ENCODE measurements at places on chromosomes 1 and 21.

DNA sequence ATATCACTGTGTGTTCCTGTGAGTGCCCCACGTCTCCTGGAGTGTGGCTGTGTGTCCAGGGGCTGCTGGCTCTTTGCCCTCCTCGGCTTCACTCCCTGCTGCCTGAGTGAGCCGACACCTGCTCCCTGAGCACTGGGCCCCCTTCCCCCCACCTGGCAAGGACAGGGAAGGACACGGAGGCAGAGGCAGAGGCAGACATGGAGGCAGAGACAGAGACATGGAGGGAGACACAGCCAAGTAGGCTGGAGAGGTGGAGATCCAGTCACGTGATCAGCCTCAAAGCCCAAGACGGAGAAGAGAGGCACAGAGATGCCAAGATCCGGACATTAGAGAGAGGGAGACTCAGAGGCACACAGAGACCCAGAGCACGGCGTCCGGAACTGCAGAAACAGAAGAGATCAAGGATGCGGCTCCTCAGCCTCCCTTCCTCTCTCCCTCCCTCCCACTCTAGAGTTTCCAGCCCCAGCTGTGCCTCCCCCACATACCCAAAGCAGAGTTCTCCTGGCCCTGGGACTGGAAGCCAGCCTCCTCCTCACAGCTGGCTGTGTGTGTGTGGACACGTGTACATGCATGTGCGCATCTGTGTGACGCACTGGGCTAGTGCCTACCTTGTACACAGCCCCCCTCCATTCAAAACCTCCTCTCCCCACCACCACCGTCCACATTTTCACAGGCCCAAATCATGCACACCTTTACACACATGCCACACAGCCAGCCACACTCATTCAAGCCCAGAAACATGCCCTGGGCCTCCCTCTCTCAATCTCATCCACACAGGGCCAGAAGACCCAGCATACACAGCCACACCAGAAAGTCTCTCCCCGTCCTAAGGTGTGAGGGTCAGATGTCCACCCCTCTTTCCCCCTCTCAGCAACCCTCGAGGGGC lies 39.1 kb upstream of the WASF2 start:
- no peak for DNase-seq

DNA sequence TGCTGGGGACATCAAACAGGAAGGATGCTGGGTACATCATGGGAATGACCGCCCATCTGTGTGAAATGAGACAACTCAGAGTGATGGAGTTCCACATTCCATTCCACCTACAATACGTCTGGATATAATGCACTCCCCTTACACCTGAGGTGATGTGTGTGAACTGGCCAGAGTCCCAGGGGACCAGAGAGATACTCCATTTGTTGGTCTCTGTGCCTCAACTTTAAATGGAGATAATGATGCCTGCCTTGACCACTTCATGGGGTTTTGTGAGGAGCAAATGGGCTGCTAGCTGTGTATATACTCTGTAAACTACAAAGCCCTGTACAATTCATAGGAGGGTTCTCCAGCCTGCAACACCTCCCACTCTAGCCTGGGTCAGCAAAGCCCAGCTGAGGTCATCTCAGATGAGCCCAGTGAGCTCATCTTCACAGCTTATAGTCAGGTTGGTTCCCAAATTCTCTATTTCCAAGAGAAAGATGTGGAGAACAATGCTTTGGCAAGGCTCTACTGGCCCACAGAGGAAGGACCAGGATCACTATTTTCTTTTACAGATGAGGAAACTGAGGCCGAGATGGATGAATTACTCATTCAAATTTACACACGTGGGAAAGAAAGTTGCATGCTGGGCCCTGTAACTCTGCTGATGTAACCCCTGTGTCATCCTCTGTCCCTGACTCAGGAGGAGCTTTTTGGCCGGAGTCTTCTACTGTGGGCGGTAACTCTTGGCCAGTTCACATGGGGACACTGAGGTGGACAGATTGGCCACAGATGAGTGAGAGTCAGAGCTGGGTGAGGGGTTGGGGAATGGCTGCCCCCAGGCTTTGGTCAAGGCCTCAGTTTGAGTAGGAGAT lies 105.6 kb upstream of the GCLM start:
- no peak for DNase-seq

DNA sequence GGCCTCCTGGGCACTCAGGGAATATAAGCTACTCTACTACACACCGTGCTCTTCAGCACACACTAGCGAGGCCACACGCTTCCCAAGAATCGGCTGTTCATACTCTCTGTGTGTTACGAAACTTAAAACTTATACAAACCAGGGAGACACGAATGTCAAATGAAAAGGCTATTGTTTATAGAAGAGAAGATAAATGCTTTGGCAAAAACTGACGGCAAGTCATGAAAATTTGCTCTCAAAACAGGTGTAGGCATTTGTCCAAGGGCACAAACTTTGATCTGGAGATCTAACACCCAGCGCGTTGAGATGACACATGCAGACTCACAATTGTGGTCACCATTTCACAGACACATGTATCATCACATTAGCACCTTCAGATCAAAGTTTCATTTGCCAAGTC lies 46.1 kb downstream of the USP48 start:
- DNase-seq, result no peak

DNA sequence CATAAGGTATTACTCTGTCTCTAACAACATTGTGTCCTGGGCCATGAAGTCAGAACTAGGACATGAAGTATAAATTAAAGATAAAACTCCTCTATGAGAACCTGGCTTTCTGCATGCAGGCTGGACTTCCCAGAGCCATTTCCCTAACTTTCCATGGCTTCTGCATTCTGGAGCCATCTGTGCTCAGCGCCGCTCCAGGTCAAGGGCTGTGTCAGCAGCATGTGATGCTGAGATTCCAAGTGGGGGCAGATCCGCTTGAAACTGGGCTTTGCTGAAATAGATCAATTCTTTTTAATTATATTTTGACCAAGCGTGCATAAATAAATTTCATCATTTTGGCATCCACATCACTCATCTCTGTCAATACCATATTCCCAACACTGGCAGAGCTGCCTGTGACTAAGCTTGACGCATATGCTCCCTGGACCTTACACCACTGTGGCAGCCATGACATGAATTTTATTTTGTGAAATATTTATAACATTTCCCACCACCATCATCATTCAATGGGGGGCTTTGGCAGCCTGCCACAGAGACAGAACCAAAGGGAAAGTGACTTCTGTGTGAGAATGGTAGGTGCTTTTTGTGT lies 110.4 kb upstream of the KCNK1 start:
- no peak for DNase-seq

GRCh38 chr21:30942192-30942591 lies 60.8 kb upstream of the KRTAP11-1 start:
- DNase-seq, result no peak

DNA sequence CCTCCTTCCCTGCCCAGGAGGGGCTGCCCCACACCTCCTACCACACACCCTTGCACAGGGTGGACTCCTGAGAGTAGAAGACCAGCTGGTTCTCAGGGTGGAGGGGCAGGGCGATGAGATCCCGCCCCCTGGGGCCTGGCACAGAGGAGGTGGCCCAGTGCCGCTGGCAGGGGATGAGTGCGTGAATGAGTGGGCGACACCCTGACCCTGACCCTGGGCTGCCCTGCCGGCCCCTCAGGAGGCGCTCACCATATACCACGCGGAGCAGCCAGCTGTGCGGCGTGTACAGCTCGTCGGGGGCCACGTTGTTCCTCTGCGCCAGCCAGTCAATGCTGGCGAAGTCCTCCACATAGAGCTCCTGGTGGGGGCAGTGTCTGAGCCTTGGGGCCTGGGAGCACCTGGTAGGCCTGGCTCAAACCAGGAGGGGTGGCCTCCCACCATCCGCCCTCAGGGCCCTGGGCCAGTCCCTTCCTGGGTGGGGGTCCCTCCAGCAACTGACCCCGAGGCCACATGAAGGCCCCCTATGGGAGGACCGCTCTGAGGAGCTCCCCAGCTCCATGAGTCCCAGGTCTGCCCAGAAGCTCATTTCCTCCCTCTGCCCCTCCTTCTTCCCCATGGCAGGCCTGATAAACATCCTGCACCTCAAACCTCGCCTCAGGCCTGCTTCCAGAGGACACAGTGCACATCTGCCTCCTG lies 13.0 kb downstream of the LSS start:
- DNase-seq, result peak; percentile 60

DNA sequence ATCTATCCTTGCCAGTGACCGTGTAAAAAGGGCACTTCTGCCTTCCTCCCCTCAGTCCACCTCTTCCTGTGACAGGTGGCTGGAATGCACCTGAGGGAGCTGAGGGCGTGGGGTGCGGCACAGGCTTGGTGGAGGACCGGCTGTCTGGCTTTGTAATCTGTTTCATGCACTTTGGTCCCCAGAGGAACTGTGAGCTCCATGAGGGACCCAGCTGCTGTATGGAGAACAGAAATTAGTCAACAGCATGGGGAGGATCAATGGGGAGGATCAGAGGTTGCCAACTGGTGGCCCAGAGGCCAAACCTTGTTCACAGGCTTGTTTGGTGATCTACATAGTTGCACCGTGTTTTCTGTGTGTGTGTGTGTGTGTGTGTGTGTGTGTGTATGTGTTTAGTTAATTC lies 19.0 kb upstream of the LUZP1 start:
- DNase-seq, result no peak

DNA sequence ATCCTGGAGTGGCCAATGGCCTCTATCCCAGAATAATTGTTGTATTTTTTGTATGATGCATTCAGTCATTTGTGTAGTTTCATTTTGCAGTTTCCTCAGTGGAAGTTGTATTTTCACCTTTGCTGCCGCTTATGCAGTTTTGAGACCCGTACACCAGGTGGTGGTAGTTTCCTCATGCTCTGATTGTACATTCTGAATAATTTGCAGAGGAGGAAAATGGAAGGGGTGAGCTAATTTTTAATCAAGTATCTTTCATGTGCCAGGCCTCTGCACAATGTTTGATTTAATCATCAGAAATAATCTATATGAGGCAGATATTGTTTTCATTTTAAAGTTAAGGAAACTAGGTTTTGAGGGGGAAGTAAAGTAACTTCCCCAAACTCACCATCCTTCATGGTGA lies 29.5 kb downstream of the HLX start:
- no peak for DNase-seq

- no peak for DNase-seq
Measured at GRCh38 chr1:167331650-167332049, 111.0 kb downstream of the POU2F1 start.
